Stimulated activated CD4-positive, alpha-beta T cell treated with anti-CD3 and anti-CD28 coated beads, Interleukin-2, amount 100 ng/mL, for 4 hours (primary cell): ENCODE measurements at places on chromosomes 2 and 18.

GRCh38 chr2:204665207-204665606 is 119.9 kb downstream of the PARD3B start:
- no peak for DNase-seq

DNA sequence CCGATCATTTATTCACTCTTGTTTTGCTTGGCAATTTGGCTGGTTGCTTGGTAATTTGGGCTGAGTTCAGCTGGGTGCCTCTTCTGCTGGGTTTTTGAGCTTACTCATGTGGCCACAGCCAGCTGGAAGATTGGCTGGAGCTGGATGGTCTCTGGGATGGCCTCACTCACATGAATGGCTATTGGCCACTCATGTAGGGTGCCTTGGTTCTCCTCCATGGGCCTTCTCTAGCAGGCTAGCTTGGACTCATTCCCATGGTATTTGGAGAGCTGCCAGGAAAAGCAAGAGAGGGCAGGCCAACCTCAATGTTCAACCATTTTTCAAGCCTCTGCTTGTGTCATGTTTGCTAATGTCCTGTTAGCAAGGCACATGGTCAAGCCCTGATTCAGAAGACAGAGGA is 16.9 kb downstream of the ZAP70 start:
- no peak for DNase-seq

DNA sequence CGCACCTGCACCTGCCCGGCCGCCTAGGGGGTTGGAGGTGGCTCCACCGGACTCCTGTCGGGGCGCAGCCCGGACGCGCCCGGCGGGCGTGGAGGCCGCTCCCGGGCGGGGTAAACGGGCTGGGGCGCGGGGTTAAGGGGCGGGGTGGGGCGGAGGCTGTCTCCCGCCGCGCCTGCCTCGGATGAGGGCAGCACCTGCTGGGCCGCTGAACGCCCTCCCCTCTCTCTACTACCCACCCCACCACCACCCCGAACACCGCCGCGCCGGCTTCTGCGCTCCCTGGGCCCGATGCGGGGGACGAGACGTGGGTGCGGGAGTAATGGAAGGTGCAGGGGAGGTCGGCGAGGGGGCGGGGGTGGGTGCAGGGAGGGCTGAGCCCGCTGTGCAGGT is 224.8 kb upstream of the ID2 start:
- DNase-seq: no peak

DNA sequence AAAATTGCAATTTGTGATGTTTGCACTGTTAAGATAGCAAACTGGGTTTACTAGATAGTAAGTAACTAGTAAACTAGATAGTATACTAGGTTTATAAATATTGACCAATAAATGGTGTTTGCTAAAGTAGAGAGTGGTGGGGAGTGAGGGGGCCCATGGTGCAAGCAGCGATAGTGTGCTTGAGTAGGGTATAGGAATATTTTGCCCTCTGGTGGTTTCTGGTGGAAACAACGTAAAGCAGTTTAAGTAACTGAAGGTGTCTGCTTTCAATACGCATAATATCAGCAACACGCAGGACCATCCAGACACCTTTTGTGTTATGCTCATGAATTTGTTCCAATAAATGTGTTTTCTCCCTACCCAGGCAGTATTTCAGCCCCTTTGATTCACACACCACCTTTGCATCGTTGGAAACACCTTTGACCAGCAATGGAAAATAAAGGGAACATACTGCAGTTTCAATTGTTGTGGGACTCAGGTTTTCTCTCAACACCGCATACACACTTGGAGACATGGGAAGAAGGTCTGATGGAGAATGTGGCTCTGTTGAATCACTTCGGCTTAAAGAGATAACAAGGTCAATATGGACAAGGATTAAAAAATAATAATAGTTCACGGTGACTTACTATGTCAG is 16.7 kb upstream of the STAT1 start:
- peak; percentile 31 for DNase-seq

- DNase-seq: no peak
These were observed 284.7 kb downstream of the DCC start for GRCh38 chr18:52624702-52625101.

DNA sequence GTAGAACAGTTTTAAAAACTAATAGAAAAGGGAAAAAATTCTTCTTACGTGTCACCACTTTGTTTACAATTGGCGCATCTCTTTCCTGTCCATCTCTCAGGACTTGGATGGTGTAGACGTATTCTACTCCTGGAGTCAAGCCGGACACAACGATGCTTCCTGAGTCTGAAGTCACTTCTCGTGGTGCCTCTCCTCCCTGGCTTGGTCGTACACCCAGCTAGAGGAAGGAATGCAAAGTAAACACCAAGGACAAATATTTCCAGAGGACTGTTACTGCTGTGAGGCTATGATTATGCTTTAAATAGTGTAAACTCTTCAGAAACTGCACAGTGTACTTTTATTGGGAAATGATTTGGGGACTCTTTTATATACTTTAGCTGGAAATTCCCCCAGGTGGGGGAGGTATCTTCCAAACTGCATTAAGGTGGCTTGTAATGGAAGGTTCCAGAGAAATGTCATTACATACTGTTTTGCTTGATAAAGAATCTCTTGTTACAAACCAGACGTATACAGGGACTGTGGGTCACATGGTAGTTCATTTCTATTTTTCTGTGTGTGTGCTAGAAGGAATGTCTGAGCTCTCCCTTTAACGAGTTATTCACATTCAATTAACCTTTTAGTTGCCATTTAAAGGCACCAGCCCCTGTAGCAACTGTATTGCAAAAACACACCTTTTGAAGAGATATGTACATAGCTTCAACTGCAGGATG is 38.1 kb downstream of the FN1 start:
- no peak for DNase-seq
